ENCODE measurements at places on chromosomes 5 and 9.

GRCh38 chr9:121261755-121262154 is 6.2 kb upstream of the GSN start:
- DNase-seq, result no peak

DNA sequence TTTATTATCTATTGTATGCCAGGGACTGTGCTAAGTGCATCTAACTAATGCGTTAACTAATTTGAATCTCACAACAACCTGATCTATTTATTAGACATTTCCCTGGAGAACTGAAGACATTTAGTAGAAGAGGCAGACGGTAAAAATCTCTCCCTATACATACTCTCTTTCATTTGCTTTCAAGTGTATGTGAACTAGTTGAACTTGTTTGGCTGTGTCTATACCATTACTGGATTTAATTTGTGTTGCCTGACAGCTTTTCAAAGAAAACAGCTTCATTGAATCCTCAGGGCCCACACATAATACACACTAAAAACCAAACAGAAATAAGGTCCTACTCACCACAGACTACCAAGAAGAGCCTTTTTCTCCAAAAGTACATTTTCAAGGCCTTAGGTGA is 133.6 kb upstream of the NR3C1 start:
- DNase-seq, result no peak

DNA sequence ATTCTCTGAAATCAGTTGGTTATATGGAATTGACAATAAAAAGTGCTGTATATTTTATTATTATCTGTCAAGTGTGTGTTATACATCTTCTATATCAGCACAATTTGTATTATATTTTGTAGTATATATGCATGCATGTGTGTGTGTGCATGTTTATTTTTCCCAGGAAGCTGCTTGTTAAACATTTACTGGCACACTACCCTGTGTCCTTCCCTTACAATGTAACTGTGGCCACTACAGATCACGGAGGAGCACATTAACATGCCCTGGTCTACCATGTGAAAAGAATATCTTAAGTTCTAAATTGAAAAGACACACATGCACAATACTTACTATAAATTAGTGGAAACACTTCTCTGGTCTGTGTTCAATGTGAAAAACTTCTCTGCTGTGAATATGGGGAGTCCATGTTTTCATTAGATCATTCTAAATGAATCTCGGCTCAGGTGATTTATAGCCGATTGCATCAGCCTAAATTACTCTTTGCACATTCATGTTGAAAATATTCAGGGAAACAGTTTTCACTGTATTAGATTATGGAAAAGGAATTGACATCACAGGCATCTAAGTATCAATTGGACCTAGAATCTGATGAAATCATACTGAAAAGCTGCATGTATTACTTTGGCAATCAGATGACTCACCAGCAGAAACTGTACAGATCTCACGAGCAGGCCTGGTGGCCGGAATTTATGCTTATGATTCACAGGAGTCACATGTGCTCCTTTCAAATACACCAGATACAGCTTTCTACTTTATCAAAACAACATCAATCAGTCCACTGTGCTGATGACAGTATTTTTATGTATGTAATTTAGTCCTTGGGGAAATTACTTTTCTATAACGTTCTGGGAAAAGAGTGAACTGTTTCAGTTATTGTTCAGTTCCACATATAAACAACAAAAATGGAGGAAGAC is 39.4 kb downstream of the LURAP1L start:
- peak; percentile 76 for DNase-seq

DNA sequence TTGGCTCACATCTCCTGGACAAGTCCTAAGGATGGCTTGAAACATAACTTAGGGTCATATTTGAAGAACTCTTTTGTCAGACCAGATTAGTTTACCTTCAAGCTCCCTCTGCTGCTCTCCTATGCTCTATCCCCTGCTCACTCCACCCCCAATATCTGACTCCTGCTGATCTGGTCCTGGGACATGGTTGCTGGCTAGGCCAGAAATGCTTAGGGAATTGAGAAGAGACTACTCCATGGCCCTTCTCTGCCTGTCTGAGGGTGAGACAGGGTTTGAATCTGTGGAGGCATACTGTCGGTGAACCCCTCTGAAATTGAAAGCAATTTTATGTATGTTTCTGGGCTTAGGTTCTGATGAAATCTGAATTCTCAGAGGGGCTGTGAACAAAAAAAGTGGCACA is 3.3 kb downstream of the OTULIN start:
- no peak for DNase-seq

DNA sequence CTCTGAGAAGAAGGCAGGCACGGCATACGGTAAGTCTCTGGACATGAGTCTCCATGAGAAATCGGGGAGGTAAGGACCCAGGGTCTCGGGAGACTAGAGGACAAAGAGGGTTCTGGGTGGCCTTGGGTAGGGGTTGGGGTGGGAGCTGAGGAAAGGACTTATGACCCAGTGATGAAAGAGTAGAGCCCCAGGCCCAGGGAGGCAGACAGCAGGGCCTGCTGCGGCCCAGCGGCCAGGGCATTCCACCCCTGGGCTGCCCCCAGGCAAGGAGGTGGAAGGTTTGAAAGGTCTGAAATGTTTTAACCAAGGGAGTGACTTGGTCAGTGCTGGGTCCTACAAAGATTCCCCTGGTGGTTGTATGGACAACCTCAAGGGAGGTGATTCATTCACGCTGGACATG is 89.1 kb downstream of the CRB2 start:
- no peak for DNase-seq

DNA sequence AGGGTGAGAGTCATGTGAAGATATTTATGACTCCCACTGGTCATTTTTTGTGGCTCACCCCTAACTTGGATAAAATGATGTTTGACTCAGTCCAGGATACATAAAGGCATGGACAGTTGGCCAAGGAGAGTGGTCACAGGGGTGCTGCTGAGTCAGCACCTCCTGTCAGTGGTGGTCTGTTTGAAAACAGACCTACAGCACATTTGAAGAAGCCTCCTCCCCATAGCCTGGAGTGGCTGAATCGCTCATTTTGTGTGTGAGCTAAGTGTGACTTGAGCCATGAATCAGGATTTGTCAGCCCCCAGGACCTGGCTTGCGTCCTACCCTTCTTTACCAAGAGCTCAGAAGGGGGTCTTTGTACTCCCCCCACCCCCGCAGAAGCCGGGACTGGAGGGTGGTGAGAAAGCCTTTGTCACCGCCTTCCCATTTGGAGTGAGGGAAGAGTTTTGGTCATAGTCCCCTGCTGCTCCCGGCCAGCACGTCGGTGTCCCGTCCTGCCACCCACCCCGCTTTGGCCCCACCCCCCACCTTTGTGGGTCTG is 35.6 kb downstream of the TRIO start:
- no peak for DNase-seq

DNA sequence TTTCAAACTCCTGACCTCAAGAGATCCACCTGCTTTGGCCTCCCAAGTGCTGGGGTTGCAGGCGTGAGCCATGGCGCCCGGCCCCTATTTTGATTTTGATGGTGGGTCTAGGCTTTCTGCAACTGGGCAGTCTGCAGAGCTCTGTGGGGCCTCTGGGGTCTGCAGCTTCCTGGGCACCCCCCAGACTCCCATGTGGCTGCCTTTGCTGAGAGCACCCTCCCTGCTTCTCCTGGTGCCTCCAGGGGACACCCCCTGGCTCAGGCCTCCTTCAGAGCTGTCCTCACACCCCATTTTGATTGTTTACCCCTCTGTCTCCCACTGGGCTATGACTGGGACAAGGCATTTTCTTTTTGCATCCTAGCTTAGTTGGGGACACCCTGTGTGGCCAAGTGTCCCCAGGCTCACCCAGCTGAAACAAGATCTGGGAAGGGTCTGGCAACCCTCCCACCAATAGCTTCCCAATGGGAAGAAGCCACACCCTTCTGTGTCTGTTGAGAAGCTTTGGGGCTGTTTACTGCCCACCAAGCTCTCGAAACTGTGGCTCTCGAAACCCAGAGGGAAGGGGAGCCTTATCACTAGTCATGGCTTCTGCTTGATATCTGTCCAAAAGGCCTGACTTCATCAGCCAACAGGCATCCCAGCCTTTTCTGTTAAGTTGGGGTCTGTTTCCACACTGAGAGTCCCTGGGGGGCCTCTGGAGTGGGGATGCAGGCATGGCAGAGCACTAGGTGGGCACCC is 204.4 kb upstream of the IER5L start:
- DNase-seq, result no peak

- DNase-seq, result no peak
Observed at GRCh38 chr5:132235340-132235739, 7.7 kb upstream of the P4HA2 start.

- no peak for DNase-seq
Observed at GRCh38 chr9:6355728-6356127, 27.6 kb downstream of the TPD52L3 start.

DNA sequence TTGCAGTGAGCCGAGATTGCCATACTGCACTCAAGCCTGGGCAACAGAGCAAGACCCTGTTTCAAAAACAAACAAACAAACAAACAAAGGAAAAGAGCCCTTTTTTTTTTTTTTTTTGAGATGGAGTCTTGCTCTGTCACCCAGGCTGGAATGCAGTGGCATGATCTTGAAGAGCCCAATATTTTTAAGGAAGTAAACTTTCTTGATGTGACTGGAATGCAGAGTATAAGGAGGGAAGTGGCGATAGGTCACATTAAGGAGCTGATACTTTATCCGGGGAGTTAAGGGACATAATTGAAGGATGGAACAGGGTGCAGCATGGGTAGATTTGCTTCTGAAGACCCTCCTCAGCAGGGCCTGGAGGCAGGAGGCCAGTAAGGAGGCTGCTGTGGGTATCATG is 13.0 kb downstream of the NAIF1 start:
- DNase-seq, result no peak

GRCh38 chr9:34242830-34243229 is 64.0 kb downstream of the UBAP1 start:
- DNase-seq, result peak; percentile 22

GRCh38 chr9:38042626-38043357 is 26.2 kb downstream of the SHB start:
- DNase-seq, result no peak

GRCh38 chr5:96114736-96115135 is 153.1 kb upstream of the ELL2 start:
- no peak for DNase-seq

DNA sequence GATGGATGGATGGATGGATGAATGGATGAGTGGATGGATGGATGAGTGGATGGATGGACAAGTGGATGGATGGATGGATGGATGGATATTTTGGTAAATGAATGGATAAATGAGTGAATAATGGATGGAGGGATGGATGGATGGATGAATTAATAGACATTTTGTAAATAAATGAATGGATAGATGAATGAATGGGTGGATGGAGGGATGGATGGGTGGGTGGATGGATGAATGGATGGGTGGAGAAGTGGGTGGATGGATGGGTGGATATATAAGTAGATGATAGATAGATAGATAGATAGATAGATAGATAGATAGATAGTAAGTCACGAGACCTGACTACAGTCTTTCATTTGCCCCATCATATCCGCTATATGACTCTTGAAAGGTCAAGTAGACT is 82.7 kb upstream of the OLFM1 start:
- DNase-seq, result no peak

DNA sequence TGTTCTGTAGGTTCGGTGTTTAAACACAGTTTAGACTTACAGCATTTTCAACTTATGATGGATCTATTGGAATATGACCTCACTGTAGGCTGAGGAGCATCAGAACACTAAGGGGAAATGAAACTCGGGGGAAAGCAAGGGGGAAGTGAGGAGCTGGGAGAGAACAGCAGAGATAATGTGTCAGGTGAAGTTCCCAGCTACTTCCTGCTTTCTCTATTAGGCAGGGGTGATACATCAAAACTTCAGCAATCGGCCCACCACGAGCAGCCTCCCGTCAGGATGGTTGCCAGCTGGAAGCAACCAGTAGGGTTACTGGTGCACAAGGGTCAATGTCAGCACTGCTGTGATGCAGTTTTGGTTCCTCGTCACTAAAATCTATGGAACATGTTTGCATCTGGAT is 34.3 kb downstream of the FAT2 start:
- peak; percentile 76 for DNase-seq

- no peak for DNase-seq
Observed at GRCh38 chr5:82766206-82766605, 311.0 kb downstream of the TMEM167A start.

- no peak for DNase-seq
Observed at GRCh38 chr5:138606378-138607064, 31.3 kb upstream of the HSPA9 start.

GRCh38 chr9:102514541-102514940 is 480.6 kb upstream of the CYLC2 start:
- no peak for DNase-seq

- DNase-seq, result no peak
Observed at GRCh38 chr9:74036549-74037231, 460.4 kb upstream of the RORB start.

- DNase-seq, result peak; percentile 81
Observed at GRCh38 chr9:297104-297972, 82.7 kb downstream of the DOCK8 start.

DNA sequence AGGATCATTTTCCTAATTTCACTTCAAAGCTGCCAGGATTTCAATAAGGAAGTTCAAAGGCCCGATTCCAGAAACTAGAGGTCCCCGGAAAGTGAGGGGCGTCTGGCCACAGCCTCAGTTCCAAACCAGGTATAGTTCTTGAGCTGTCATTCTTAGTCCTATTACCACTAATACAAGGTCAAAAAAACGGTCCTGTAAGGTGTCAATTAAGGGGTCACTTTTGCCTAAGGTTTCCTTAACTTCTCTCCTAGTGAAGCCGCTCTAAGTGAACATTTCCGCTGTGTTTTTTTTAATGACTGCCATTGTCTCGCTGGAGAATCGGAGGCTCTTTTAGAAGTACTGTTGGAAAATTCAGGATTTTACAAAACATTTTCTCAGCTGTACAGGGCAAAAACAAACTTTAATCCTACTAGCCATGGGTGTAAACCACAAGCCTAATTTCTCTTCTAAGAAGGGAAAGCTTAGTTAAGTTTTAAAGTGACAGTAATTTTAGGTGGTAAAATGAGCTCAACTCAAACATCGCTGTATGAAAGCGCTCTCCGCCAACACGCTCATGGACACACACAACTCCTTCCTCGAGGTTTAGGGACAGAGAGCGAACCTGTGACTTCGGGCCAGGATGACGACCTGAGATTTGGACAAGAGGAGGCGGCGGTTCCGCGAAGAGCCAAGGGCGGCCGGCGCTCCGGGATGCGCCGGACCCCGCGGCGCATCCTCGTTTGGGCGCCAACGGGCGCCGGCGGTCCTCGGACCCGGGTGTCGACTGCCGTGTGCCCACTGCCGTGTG is 76.7 kb upstream of the IFNE start:
- DNase-seq, result peak; percentile 23

- peak; percentile 77 for DNase-seq
Observed at GRCh38 chr5:38883842-38884241, 38.0 kb downstream of the OSMR start.

DNA sequence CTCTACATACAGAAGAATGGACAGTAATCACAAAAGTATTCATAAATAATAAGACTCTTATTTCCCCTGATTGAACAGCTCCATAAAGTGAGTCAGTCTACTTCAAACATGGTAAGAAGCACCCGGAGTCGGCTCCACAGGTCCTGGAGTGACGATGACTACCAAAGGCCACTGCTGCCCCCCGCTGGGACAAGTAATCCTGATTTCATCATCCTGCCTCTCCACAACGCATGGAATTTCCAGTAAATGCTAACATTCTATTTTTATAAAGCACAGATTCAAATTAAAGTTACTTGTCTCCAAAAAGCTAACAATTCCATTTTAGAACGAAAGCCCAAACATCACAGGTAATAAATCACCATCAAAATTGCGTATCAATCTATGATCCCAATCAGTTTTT is 16.2 kb downstream of the ATPSCKMT start:
- peak; percentile 52 for DNase-seq

- DNase-seq, result no peak
Observed at GRCh38 chr9:127523312-127523851, 72.1 kb downstream of the LRSAM1 start.

Data from pons (tissue), 1 donor.